ENCODE measurements at places on chromosomes 5 and 9.
A peak's percentile ranks its signal among the peaks of the same experiment; 100 is the strongest.

DNA sequence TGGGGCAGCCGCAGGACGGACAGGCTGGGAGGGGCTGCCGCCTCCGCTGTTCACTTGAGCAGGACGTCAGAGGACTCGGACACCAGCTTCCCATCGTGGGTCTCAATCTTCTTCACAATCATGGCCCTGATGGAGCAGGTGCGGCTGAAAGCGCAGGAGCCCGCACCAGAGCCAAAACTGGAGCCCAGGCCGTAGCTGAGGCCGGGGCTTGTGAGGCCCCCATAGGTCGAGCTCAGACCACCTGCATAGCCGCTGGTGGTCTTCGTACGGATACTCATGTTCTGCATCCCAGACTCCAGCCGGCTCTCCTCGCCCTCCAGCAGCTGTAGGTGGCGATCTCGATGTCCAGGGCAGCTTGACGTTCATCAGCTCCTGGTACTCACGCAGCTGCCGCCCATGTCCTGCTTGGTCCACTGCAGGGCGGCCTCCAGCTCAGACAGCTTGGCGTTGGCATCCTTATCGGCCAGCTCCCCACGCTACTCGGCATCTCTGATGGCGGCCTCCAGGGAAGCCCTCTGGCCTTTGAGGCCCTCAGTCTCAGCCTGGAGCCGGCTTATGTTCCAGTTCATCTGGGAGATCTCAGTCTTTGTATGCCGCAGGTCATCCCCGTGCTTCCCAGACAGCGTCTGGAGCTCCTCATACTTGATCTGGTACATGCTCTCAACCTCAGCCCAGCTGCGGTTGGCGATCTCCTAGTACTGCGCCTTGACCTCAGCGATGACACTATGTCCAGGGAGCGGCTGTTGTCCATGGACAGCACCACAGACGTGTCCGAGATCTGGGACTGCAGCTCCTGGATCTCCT lies 43.7 kb upstream of the DEPDC1B start:
- no peak for DNase-seq

GRCh38 chr5:149212198-149212951 lies 59.3 kb upstream of the AFAP1L1 start:
- DNase-seq: no peak

DNA sequence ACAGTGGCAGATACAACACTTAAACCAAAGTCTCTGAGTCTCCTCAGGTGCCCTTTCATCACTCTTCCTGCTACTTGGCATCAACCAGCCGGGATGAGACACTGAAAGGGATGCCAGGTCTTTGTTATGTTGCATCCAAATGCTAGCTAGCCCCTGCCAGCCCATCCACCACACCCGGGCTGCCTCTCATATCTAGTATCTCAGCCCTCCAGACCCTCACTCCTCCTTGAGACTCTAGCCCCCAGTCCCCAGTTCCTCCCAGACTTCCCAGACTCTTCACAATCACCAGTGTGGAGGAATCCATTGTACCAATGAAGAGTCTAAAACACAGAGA lies 21.5 kb downstream of the CSF2 start:
- DNase-seq: no peak

DNA sequence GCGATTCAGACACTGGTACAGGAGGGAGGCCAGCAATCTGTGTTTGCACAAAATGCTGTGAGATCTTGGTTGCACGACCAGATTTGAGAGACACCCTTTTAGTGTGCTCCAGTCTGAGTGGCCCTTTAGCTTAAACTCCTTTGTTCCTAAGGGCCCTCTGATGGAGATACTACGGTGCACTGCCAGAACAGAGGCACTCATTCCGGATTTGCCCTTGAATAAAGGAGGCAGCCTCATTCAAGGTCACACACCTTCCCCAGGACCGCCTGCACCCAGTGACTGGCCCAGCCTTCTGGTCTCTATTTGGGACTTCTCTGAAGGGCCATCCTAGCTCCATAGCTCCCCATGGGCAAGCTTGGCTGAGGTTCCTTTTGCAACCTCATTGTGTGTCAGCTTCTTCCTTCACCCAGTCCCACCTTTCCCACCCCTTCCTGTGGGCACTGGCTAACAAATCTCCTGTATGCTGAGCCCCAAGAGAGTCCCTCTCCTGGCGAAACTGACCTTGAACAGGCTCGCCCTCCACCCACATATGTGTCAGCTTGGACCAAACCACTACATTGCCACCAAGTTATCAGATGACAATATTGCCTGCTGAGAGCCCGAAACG lies 191.7 kb downstream of the GABBR2 start:
- DNase-seq: no peak

- peak; percentile 27 for DNase-seq
Measured at GRCh38 chr5:170100066-170100943, 5.4 kb upstream of the FOXI1 start.

DNA sequence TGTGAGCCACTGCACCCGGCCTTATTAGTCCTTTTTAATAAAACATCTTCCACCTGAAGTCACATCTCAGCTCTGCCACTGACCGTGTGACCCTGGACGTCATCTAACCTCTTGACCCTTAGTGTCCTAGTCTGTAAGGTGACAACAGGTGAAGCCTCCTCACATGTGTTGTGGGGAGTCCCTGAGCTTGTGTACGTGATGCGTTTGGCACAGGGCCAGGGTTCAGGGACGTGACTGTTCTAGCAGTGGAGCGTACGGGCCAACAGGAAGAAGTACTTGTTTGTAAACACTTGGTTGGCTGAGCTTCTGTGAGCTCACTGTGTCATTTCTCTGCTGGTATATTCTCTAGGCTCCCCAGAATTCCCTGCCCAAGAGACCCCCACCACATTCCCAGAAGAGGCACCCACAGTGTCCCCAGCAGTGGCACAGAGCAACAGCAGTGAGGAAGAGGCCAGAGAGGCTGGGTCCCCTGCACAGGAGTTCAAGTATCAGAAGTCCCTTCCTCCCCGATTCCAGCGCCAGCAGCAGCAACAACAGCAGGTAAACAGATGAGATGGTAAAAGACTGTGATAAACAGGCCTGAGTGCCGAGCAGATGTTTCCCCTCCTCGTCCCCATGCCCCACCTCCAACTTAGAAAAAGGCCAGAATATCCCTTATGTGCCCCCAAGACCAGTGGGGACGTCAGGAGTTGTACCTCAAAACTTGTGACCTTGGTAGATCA lies 35.3 kb upstream of the POMT1 start:
- no peak for DNase-seq

DNA sequence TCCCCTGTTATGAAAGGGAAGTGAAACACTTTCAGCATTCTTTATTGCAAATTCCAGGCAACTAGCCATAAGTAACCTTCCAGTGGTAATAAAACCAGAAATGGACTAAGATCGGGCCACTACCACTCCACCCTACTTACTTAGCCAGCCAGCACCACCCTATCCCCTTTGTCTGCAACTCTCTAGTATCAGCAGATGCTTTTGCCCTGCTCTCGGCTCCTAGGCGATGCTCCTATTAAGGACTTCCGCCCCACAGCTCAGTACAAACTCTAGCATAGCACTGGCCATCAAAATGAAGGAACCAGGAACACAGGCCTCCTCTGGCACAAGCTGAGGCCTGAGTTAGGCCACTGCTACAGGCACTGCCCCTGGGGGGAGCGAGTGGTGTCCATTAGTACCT lies 81.2 kb downstream of the GLDC start:
- no peak for DNase-seq

- no peak for DNase-seq
Measured at GRCh38 chr5:79875230-79875629, 115.8 kb downstream of the MTX3 start.

GRCh38 chr5:124206540-124206939 lies 539.9 kb downstream of the ZNF608 start:
- DNase-seq: no peak

GRCh38 chr5:10663489-10664179 lies 97.4 kb downstream of the DAP start:
- no peak for DNase-seq

DNA sequence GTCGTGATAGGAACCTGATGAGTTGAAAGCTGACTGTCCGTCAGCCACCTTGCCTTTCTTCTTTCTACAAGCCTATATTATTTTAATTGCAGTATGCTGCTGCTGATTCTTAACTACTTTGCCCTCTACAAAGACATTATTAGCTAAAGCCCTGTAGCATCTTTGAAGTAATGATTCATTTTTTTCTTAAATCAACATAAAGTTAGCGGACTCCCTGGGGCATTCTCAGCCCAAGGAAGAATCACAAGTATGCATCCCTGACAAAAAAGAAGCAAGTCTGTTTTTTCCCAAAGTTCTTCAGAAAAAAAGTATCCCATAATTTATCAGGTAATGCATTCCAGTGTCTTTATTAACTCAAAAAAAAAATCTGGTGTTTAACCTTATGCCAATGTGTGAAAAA lies 69.5 kb upstream of the TAS2R1 start:
- no peak for DNase-seq

DNA sequence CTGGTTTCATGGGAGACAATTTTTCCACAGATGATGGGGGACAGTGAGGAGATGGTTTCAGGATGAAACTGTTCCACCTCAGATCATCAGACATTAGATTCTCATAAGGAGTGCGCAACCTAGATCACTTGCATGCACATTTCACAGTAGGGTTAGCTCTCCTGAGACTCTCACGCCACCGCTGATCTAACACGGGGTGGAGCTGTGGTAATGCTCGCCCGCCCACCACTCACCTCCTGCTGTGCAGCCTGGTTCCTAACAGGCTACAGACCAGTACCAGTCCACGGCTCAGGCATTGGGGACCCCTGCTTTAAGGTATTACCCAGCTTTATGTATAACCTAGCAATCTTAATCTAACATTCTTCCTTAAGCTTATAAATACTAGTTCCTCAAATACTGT lies 35.6 kb downstream of the TTC39B start:
- no peak for DNase-seq
